NCI-H524 (cell line): ENCODE measurements at places on chromosomes 12 and 14.
A peak's percentile ranks its signal among the peaks of the same experiment; 100 is the strongest.

DNA sequence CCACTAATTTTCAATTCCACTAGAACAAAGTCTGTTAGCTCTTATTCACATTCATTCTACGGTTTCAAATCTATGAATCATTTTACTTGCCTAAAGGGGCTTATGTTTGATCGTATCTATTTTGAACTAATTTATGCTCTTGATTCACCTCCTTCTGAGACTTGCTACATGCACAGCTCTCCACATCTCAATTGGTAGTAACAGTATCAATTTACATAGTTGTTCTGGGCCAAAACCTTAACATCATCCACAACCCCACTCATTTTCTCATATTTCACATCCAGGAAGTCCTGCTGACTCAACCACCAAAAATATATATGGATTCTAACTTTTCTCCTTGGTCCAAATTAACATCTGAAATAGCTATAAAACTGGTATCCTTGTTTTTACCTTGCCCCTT, 208.6 kb downstream of the RASSF9 start:
- no peak for DNase-seq

DNA sequence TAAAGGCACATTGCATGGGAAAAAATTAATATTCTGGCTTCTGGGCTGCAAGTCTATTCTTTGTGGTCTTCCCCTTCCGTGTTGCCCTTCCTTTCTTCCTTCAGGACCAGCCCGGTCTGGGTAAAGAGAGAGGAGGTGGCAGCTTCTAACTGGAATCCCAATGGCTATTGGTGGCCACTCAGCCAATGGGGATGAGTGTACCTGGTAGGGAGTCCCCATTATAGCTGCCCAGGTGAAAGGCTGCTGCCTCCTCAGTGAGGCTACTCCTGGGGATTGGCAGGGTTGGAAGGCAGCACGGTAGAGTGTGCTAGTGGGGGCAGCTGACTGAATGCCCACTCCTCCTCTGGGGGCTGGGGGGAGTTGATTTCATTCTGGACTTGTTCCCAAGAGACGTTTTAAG, 112.6 kb downstream of the RBM19 start:
- no peak for DNase-seq

DNA sequence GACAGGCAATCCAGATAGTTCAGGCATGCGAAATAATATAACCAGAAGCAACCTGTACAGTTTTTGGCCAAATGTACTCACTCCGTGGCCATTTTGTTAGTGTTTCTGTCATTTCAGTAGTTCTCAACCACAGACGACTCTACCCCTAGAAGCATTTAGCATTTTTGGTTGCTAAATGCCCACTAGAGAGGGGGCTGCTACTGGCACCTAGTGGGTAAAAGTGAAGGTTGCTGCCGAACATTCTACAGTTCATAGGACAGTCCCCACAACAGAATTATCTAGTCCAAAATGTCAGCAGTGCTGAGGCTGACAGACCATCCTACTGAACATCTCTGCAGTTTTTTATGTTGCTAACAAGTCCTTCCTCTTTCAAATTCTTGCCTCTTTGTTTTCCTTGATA, 107.4 kb downstream of the TSHR start:
- peak; percentile 70 for DNase-seq

GRCh38 chr14:102315121-102315520, 4.4 kb upstream of the ZNF839 start:
- peak; percentile 37 for DNase-seq

- DNase-seq, result no peak
Measured at GRCh38 chr12:45773747-45774146, 44.2 kb downstream of the ARID2 start.

DNA sequence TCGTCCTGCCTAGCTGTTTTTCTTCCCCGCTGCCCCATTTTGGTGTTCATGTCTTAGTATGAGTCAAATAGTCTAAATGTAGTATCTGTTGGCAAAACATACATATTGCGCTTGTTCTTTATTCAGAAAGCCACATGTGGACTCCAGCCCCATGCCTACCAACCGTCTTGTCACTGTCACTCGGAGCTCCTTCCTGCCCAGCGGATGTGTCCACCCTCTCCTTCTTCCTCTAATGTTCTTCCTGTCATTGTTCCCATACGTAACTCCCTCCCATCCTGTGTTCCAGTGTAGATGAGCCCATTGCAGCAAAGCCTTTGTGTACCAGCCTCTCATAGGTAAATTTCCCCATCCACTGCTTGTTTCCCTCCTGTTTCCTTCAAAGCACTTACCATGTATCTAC, 120.5 kb downstream of the TMX1 start:
- no peak for DNase-seq

GRCh38 chr12:100497105-100497795, 23.6 kb downstream of the NR1H4 start:
- DNase-seq, result peak; percentile 76

DNA sequence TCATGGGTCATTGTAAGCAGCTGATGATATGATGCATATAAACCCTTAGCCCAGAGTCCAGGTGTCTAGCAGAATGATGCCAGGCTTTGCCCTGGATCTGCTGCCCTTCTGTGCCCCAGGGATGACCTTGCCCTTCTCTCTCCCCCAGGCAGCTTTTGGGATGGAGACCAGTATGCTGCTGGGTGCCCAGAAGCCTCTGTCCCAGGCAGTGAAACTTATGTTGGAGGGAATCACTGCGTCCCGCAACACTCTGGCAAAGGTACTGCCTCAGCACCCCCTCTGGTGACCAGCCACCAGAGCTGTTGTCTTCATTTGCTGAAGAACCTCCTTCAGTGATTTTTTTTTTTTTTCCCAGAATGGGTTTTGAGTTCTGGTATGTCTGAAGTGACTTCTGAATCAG, 23.3 kb downstream of the CYP46A1 start:
- DNase-seq, result no peak

GRCh38 chr12:56387152-56387736, 24.6 kb upstream of the APOF start:
- no peak for DNase-seq

- no peak for DNase-seq
Measured at GRCh38 chr12:106878804-106879203, 76.9 kb upstream of the TMEM263 start.

DNA sequence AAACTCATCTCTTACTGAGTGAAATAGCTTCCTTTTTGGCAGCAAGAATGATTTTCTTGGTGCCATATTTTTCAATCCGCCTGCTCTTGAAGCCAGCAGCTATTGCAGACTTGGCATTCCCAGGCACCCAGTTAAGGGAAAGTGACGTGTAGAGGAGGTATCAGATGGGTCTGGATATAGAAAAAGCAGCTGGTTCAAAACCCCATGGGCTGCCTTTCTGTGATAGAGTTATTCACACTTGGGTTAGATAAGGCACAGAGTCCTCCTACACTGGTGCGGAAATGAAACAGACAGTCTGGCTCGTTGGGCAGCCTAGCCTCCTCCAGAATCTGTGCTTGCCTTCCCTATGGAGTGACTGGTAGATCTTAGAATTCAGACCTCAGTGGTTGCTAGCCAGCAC, 62.2 kb downstream of the PTPN11 start:
- no peak for DNase-seq

GRCh38 chr12:110531741-110532333, 29.7 kb downstream of the RAD9B start:
- DNase-seq, result no peak

GRCh38 chr12:42039176-42039575, 105.5 kb downstream of the GXYLT1 start:
- DNase-seq, result no peak

- no peak for DNase-seq
Measured at GRCh38 chr14:98186140-98186539, 1085.9 kb downstream of the BCL11B start.

DNA sequence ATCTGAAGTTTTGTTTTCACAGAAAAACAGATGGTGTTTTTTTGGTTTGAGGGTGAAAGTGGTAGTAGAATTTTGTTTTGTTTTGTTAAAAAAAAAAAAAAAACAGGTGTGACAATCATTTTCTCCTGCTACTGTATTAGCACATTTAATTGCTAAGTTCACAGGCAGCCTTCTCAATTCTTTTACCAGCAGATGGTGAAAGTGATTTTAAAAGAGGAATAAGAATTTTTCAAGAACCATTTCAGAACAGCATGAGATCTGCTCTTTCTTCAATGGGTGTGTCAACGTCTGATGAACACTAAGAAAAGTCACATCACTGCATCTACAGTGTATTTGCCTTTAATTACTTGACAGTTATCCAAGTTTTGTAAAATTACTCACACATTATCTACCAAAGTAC, 303.7 kb upstream of the USP15 start:
- DNase-seq, result no peak

DNA sequence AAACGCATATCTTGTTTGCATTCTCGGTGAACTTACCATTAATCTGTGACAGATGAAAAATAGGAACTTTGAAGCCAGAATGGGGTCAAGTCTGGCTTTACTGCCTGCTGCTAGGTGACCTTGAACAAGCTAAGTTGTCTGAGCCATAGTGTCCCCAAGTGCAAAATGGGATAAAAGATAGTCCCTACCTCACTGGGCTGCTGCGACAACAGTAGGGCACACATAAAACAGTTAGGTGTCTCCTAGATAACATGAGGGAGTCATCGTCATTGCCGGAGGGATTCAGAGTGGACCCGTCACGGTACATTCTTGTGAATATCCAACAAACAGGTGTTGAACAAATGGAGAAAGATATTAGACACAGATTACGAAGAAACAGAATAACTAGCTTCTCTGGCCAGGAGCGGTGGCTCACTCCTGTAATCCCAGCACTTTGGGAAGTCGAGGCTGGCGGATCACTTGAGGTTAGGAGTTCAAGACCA, 71.2 kb downstream of the NINJ2 start:
- DNase-seq, result no peak

DNA sequence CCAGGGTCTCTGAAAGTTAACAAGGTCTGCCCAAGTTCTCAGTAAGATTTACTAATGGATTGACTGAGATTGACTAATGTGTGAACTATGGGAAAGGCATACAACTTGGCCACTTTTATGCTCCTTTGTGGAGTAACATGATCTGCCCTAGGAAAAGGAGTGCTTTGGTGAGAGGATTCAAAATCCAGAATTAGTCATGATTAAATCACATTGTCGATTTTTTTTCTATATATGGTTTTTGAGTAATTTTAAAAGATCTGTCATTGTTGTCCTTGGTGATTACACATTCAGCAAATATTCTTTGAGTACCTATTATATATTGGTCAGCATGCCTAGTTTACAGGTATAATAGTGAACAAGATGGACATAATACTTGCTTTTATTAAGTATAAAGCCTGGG, 147.7 kb upstream of the SYT10 start:
- no peak for DNase-seq
